Keratinocyte (primary cell): ENCODE measurements at places on chromosomes 13 and 19.

DNA sequence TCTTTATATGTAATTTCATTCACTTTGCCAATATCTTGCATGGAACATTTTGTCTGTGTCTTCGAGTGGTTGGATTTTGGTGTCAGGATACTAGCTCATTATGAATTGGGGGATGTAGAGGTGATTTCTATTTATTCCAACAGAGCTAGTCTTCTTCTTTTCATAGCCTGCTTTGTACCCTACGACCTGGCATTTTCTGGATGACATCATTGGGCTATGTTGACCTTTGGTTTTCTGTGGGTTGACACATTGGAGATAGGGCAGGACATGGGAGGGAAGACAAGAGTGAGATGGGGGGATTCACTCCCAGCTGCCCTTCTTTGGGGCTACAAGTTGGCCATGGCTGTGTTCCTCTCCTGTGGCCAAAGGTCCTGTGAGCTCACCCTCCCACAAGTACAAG, 38.0 kb downstream of the WTIP start:
- DNase-seq, result no peak

- no peak for DNase-seq
These were observed at the start of gene ALG5 for GRCh38 chr13:36999054-36999714. ALG5 (minus strand) TSS chr13:36999340; CDS start chr13:36999300, 40 bp downstream.

DNA sequence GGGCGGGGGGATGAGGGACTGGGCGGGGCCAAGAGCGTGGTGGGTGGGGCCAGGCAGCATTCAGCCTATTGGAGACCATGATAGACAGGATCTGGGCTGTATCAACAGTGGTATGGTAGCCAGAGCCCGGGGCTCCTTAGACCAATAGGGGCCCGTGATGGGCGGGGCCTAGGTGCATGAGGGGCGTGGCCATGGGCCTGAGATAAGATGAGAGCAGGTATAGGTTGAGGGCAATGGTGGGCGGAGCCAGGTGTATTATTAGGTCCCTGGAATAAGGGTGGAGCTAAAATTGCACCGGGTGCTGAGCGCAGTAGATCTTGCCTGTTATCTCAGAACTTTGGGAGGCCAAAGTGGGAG, 5.3 kb downstream of the ABCA7 start:
- no peak for DNase-seq

- no peak for DNase-seq
These were observed 47.3 kb downstream of the MPHOSPH8 start for GRCh38 chr13:19680751-19681150.

- DNase-seq, result no peak
These were observed 63.5 kb downstream of the TSHZ3 start for GRCh38 chr19:31285744-31286143.

GRCh38 chr19:31350693-31351055, 1.4 kb upstream of the TSHZ3 start:
- no peak for DNase-seq

DNA sequence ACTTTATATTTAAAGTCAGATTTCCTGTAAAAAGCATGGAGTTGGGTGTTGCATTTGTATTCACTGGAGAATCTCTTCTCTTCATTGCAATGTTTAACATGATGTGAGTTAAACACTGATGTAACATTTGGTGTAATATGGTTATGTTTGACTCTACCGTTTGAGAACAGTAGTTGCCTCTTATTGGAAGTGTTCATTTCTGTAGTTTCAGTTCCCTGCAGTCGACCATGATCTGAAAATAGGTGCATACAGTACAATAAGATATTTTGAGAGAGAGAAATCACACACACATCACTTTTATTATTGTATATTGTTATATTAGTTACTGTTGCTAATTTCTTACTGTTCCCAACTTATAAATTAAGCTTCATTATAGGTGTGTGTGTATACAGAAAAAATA, 105.2 kb upstream of the SPACA7 start:
- DNase-seq, result no peak

DNA sequence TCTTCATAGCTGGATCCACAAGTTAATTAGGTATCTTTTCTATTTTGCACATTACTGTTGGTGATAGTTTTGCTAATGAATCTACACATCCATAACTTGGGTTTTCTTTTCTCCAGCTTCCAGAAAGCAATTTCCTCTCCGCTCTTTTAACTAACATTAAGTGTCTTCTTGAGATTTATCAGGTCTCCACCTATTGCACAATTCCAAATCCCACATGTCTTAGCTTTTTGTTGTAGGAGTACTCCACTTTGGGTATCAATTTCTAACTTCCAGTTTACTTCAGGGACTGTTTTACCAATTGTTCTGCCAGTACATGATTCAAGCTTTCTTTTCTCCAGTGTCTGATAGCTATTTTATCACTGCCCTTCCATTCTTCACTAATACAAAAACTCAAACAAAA, 129.6 kb downstream of the OLFM4 start:
- DNase-seq, result no peak

- DNase-seq, result no peak
These were observed 1.2 kb upstream of the RCBTB2 start for GRCh38 chr13:48533961-48534600.
